ENCODE measurements at places on chromosomes 13 and 19. TPM values are rescaled to one million over a fixed set of nuclear protein-coding genes. Genes with fewer than 3 reads are reported as not detected.

Gene CEACAM3
- total RNA-seq = not detected

Gene TMC4
- 0.27 TPM for total RNA-seq

Gene ZFP36
- 18.3 TPM for total RNA-seq

Gene PCDH20
- not detected for total RNA-seq

Gene LGALS7B
- total RNA-seq = not detected

Gene VSTM1
- not detected for total RNA-seq

Gene STARD13
- total RNA-seq = 7.8 TPM

Gene SIGLEC7
- 0.41 TPM for total RNA-seq

Gene TPTE2
- not detected for total RNA-seq

Gene SPRY2
- total RNA-seq = 4.6 TPM

Gene CRX
- total RNA-seq = not detected

Gene WDR62
- 10.1 TPM for total RNA-seq

All from fibroblast of the aortic adventitia (primary cell).